Ecto neural progenitor cell (in vitro differentiated cells): ENCODE measurements at places on chromosomes 3 and 15.
A peak's percentile ranks its signal among the peaks of the same experiment; 100 is the strongest.

DNA sequence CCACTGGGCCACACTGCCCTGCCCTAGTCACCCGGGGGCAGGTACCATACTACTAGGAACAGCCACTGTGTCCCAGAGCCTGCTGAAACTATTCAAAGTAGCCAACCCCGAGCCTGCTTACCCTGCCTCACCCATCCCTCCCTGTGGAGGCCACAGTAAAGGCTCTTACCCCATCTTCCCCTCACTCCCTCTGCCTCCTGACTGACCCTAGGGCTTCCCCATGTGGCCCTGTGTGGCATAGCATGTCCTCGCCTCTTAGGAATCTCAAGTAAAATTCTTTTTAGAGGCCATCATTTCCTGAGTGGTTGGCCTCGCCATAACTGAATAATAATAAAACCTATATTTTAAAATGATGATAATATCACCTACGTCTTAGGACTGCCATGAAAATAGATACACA is 112.2 kb upstream of the SLC6A11 start:
- peak; percentile 63 for DNase-seq

DNA sequence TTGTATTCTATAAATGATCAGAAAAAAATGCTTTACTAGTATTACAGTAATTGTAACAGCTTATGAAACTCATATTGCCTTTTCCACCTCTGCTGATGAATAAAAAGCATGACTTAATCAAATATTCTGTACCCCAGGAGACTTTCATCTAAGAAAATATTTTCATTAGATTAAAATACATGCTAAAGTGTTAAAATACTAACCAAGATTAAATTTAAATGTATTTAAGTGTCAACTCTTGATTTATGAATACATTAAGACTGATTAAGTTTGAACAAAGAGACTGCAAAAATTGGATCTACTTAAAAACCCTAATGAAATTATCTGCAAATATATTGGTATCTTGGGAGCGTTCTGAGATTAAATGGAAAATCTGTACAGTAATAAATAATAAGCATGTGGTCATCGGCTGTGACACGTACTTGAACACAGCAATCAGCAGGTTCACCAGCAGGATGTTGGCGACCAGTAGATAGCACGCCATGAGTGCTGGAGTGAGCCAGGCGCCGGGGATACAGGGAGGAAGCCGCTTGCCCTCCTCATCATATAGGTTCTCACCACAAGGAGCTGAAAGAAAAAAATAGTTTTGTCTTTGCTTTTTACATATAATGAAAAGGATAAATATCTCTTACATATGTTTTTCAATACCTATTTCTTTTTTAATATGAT is 36.6 kb upstream of the MTMR10 start:
- no peak for DNase-seq

- DNase-seq, result no peak
Measured at GRCh38 chr3:108060331-108060730, 30.5 kb downstream of the CD47 start.

DNA sequence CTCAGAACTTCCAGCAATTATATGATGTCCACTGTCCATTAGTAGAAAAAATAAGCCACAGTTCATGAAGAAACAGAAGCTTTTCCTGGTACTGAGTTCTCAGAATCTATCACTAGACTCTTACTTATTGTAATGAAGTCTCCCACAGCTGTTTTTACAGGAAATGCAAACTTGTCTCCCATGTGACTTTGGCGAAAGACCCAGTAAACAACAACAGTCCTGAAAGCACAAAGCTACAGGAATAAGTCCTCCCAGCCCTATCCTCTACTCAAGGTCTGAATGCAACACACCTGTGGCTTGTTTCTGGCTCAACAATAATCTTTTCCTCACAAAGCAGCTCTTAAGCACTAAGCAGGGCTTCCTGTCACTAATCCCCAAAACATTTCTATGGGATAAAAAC is 55.9 kb downstream of the EOMES start:
- no peak for DNase-seq

DNA sequence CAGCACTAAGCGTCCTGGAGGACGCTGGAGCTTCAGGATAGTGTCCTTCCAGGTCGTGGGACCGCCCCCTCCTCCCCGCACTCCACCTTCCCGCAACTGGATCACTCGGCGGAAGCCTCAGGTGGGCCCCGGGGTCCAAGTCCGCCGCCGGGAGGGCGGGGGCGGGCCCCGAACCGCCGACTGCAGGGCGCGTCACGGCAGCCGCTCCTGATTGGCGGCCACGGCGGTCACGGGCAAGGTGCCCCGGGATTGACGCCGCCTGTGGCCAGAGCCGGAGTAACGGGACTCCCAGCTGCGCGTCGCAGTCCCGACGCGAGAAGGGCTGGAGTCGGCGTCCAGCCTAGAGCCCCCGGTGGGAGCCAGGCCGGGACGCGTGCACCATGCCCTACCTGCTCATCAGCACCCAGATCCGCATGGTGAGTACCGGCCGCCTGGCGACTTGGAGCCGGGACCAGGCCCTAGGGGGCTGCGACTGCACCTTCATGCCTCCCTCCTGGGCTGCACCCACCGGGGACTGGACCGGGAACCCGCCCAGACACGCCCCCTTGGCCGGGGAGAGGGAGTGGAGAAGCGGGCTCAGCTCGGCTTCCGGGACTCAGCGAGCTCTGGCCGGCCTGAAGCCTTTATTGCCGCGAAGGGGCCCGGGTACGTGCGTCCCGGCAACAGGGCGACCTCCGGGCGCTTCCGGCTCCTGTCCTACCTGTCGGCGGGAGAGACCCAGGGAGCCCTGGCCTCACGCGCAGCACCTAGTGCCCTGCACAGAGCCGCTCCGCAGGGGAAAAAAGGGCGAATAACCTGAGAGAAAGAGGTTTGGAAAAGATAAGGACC is at the start of gene GCHFR:
Gene GCHFR (plus strand): TSS at position 268 of the 828 bp plus-strand sequence. CDS start 113 bp downstream, at position 381.
- peak; percentile 75 for DNase-seq

- DNase-seq, result no peak
Measured at GRCh38 chr3:69558912-69559311, 173.0 kb upstream of the FRMD4B start.

- DNase-seq, result no peak
Measured at GRCh38 chr3:82240322-82240721, 478.9 kb upstream of the GBE1 start.

GRCh38 chr3:17491601-17492000 is 250.8 kb downstream of the TBC1D5 start:
- no peak for DNase-seq

GRCh38 chr3:72947715-72948490 is 48.7 kb upstream of the PPP4R2 start:
- no peak for DNase-seq

DNA sequence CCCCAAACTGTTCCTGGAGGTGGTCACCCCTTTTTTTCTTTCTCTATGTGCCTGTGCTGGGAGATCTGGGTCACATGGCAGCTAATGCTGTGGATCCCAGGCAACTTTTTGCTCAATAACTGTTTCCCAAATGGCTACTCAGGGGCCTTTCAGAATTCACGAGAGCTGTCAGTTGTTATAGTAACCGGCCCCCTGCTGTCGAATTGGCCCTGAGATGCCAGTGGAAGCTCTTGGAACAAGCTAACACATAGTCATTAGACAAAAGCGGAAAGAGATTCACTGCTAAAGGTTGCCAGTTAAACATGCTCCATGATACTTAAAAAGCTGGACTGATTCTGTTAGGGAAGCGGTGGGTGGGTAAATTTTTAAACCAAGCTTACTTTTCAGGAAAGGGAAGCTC is 144.1 kb downstream of the FEZF2 start:
- DNase-seq, result no peak

DNA sequence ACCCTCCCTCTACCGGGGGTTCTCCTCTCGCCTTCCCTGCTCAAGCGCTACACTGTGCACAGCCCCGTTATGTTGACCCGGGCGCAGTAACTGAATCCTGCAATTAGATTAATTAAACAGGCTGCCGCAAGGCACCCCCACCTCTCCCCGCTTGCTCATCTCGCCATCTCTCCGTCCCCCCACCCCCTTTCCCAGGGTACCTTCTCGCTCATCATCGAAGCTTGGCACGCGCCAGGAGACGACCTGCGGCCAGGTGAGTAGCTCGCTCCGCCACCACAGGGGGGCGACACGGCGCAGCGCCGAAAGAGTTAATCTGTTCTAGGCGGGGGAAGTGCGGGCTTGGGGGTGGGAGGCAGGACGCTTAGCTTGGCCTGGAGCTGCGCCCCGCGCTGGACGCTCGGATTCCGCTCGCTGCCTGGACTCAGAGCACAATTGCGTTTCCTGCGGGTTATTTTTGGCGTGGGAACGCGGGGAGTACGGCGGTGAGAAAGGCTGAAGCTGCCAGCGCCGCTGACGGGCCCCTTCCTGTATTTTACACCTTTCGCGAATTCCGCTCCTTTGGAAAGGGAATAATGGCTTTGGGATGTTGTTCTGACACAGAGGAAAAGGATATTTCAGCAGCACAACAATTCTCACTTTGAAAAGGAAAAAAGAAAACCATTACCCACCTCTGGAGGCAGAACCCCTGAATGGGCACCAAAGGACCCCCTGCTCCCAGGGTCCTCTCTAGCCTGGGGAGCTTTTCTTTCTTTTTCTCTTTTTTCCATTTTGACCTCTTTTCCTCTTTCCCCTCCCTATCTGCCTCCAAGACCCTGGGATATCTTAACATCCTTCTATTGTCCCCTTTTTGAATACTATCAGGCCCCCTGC is 1.5 kb downstream of the DLL4 start:
- DNase-seq, result peak; percentile 79

DNA sequence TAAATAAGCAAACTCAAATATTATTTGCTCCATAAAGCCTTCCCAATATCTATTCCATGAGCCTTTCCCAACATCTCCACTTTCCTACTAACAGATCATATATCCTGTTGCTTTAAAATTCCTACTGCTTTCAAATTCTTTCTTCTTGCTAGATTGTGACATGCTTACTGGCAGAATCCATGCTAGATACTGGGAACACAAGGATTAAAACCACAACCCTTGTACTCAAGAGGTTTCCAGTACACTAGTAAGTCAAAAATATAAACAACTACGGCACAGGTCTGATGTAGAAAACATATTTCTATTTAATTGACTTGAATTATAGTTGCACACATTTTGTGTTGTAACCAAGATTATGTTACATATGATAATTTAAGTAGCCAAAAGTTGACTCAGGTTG is 275.0 kb downstream of the ZBTB20 start:
- no peak for DNase-seq

DNA sequence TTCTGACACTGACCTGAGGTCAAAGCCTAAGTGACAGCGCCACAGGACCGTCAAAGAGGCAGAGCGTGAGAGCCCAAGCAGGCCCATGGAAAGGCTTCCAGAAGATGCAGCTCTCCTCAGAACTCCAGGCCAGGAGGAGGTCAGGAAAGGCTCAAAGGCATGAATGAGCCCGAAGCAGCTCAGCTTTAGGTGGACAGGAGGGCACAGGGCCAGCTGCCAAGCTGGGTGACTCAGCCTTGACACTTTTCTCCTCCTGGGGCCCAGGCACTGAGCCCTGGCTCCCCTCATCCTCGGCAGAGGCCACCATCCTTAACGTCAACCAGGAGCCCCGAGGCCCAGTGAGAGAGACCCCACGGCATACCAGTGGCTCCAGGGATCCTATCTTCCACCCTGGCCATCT is 62.9 kb downstream of the ADCY5 start:
- DNase-seq, result no peak

DNA sequence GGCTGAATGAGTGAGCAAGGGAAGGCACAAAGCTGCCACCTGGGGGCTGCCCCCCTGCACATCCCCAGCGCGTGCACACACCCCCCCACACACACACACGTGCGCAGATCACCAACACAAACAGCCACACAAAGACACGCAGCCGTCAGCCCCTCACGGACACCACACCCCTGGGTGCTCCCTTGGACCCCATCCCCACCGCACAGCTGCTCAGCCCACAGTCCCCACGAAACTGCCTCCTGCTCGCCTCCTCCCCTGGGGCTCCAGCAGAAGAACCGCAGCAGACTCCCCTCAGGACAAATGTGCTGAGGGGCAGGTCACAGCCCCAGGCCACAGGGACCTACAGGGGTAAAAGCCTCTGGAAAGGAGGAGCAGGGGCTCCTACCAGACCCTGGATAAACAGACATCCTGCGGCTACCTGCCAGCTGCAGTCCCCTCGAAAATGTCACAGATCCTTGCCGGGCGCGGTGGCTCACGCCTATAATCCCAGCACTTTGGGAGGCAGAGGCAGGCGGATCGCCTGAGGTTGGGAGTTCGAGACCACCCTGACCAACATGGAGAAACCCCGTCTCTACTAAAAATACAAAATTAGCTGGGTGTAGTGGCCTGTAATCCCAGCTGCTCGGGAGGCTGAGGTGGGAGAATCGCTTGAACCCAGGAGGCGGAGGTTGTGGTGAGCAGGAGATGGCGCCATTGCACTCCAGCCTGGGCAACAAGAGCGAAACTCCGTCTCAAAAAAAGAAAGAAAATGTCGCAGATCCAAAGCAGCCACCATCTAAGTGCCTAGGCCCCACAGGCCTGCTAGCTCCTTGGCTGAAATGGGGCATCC is 6.5 kb downstream of the TWF2 start:
- peak; percentile 41 for DNase-seq

- peak; percentile 58 for DNase-seq
Measured at GRCh38 chr3:49785565-49786356, 581 bp downstream of the IP6K1 start.

- no peak for DNase-seq
Measured at GRCh38 chr15:36331531-36332275, 247.7 kb upstream of the CDIN1 start.

GRCh38 chr3:157844800-157845565 is 261.2 kb downstream of the SHOX2 start:
- no peak for DNase-seq

DNA sequence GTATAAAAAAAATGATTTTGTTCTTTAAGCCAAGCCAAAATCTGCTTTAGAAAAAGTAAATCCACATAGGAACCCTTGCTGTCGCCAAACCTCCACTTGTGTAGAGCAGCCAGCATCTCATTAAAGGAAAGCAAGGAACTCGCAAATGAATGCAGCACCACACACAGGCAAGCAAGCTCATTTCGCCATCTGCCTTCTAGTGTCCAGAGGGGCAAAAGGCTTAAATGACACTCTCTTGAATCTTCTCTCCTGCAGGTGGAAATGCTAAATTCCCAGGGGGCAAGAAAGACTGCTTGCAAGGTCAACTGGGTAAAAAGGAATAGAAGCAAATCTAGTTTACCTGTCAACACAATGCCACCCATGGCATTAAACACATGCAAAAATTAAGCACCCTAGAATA is 2.4 kb downstream of the MB21D2 start:
- no peak for DNase-seq

DNA sequence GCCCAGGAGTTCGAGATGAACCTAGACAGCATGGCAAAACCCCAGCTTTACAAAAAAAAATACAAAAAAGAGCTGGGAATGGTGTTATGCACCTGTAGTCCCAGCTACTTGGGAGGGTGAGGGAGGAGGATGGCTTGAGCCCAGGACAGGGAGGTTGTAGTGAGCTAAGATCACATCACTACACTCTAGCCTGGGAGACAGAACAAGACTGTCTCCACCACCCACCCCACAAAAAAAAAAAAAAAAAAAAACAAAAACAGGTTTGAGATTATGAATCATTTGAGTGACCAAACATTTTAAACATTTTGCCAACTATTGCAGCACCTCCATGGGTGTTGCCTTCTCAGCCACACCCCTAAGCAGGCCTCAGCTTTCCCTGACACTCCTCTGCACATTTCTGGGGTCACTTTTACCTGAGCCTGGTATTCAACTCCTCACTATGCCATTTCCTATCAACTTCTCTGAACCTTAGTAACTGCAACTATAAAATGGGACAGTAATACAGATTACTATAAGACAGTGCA is 41.8 kb downstream of the IL5RA start:
- DNase-seq, result no peak

- no peak for DNase-seq
Measured at GRCh38 chr3:127491323-127491722, 99.2 kb downstream of the TPRA1 start.

- DNase-seq, result no peak
Measured at GRCh38 chr15:89051875-89052274, 36.4 kb upstream of the ABHD2 start.
